ENCODE measurements at places on chromosomes 6 and 20.

DNA sequence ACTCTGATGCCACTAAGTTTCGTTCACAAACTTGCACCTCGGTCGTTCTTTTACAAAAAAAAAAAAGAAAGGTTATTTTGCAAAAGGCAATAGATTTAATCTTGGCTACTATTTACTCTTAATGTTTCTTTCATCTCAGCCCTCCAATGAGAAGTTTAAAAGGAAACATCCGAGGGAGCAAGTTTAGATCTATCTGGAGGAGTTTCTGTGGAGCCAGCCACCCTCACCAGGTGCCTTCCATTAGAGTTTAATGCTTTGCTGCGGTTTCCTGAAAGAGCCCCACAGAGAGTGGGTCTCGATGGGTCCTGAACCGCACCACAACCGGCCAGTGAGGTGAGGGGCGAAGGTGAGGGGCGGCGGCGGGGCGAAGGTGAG is 632 bp downstream of the PRKN start:
- DNase-seq = no peak

DNA sequence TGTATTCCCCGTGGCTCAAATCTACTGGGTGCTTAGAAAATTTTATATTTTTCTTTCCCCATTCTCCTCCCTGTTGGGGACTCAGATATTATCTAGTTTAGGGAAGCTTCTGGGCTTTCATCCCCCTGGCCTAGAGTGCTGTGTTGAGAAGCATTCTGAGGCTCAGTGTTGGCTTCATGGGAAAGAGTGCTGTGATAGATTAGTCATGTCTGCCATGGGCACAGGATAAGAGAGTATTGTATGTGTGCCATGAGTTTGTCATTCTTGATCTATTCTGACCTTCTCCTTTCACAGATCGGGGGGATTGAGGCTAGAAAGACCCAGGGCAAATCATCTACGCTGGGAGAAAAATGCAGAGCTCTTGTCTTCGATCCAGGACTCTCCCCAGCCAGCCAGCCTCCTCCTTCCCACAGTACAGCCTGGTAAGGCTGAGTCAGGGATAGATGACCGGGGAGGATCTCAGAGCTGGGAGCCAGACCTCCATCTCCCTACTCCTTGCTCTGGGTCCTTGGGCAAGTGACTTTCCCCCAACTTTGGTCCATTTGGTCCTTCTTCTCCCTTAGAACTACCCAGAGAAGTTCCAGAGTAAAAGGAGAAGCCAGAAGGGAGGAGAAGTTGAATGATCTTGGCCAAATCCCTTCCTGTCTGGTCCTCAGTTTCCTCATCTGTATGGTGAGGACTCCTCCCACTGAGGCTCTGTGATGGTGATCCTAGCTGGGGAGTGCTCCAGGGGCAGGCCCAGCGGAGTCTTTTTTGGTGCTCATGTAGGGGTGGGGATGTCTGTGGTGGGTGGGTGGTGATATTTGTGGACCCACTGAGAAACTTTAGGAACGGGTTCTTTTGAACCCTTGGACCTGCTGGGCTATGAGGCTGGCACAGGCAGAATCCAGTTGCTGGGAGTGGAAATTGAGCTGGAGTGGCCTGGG is 5.0 kb downstream of the SRC start:
- no peak for DNase-seq

DNA sequence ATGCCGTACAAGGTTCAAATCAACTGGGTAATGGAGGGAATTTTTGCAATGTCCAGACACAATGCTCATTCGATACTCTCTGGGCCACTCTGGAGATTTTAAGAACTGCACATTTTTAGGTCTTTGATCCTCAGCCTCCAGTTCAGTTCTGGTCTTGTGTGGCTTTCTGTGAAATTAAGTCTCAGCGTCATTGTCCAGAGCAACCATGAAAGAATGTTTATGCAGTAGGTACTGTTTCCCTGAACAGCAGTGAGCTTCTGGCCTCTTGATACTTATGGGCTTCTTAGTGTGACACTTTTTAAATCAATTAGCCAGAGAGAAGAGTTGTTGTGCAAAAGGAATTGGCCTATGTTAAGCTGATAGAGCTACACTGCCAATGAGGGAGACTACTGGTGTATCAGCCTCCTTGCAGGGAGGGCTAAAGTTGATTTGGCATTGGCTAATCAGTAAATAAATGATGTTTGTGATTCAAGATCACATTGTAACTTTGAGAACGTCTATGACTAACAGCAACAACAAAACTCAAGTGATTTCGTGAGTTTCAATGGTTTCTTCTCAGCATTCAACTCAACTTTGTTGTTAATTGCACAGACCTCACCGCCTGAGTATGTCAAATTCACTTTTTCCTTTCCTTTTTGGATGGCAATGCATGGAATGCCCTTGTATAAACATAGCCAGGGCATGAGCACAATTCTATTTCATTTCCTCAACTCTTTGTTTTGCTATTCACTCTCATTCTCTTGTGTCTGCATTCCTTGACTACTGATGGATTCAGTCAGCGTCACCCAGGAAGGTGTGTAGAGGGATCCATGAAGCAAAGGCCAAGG is 85.1 kb downstream of the GJA1 start:
- no peak for DNase-seq

- DNase-seq = no peak
Observed at GRCh38 chr6:144006736-144007477, 1.2 kb downstream of the PLAGL1 start.

DNA sequence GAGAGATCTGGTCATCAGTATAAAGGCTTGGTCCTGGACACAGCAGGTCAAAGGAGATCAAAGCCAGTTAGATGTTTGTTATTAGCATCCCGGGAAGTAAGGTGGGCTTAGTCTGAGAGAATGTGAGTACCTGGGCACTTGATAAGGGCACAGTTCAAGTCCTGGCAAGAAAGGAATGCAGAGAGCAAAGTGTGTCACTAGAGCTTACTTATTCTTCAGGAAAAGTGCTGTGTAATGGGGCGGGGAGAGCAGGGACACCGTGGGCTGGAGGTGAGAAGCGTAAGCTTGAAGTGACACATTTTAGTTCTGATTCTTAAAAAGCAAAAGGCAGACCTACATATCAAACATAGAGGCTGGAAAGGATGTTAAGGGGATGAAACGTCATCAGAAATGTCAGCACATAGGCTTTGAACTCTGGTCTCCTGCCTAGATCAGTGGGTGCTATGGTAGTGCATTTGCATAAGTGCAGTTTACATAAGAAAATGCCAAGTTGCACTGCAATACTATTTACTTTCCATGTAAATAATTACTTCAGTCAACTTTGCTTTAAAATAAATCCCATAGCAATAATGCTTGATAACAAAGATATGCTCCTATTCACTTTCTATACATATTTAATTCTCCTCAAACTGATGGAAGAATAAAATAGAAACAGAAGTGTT is 2.6 kb downstream of the SAMD5 start:
- DNase-seq = no peak

- no peak for DNase-seq
Observed at GRCh38 chr20:48826069-48826468, 1.7 kb downstream of the PREX1 start.

GRCh38 chr6:147142684-147143245 is 61.5 kb upstream of the STXBP5 start:
- no peak for DNase-seq

- DNase-seq = no peak
Observed at GRCh38 chr6:103122766-103123601, 1729.5 kb downstream of the GRIK2 start.

- no peak for DNase-seq
Observed at GRCh38 chr6:97677626-97678025, 394.6 kb upstream of the MMS22L start.

DNA sequence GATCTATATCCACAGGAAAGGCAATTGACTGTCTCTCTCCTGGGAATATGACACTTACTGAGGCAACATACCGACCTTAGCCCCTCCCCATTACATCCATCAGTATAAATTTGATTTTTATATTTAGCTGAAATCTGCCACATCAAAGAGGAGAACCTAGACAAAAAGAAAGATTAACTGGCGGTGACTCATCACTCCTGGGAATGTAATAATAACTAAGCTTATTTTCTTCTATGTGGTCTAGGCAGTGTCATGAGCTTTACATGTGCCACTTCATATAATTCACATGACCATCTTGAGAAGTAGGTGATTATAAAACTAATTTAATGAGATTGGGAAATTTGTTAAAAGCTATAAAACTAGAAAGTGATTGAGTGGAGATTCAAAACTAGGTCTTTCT is 520.0 kb upstream of the HS3ST5 start:
- DNase-seq = no peak

GRCh38 chr6:144248476-144249301 is 36.4 kb upstream of the UTRN start:
- DNase-seq = no peak

DNA sequence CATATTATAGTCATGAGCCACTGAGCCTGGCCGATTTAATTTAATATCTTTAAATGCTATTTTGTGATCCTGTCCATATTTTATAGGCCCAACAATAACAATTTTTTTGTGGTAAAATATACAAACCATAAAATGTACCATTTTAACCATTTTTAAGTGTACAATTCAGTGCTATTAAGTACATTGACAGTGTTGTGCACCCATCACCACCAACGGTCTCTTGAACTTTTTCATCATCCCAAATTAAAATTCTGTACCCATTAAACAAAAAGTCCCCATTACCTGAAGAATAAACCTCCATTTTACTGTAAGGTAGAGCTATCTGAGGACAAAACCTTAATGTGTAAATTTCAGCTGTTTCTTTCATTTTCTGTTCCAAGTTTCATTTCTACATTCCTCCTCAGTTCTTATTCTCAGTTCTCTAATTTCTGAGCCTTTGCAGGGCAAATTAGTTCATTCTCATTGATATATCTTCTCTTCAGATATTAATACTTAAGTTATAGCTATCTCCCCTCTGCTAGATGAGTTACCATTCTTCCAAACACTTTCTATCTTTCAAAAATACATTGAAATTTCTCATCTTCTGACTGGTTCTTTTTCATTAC is 10.3 kb downstream of the MTO1 start:
- no peak for DNase-seq

GRCh38 chr20:32526541-32526940 is 58.6 kb downstream of the NOL4L start:
- DNase-seq = no peak

- DNase-seq = no peak
Observed at GRCh38 chr6:81832304-81832703, 79.8 kb upstream of the TENT5A start.

DNA sequence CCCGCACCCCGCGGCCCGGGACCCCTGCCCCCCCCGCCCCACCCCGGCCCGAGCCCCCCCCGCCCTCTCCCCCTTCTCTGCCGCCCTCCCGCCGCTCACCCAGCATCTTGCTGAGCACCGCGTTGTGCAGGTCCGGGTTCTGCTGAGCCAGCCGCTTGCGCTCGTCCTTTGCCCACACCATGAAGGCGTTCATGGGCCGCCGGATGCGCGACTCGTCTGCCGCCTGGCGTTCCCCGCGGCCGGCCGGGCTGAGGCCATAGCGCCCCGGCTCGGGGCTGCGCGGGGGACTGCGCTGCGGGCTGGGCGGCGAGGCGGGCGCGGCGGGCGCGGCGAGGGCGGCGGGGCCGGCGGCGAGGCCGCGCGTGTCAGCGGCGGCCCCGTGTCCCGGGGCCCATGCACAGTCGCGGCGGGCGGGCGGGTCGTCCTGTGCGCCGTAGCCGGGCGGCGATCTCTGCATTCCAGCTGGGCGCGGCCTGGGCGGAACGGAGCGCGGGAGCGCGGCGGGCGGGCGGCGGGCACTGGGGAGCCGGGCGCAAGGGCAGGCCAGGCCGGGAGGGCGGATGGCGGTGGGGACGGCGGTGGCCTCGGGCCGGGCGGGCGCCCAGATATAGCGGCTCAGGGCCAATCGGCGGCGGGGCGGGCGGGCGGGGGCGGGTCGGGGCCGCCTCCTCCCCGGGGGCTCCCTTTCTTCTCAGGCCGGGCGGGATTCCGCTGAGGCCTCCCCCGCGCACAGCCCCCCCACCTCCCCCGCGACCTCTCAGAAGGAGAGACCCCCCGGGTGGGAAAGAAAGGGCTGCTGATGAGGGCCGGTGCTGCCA is at the start of gene SOX18:
TSS of gene SOX18 (minus strand) at position 580 of the 818 bp plus-strand sequence. CDS start at position 457, 123 bp downstream.
- DNase-seq = no peak

DNA sequence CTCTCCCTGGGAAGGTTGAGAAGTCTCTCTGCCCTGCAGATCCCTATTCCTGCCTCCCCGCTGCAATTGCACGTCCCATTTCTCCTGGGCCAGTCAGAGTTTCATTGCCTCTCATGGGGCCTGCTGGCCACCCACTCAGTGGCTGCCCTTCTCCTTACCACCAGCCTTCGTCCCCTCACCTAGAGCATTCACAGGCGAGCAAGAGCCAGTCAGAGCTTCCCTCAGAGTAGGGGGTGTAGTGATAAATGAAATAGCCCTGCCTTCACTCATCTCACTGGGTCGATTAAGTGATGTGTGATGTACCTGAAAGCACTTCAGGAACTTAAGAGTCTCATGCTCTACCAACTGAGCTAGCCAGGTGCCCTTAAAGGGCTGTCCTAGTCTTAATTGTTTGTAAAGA is 52.0 kb upstream of the FANCE start:
- no peak for DNase-seq

- no peak for DNase-seq
Observed at GRCh38 chr6:87095087-87095509, at the start of gene CGA. TSS of gene CGA (minus strand) at chr6:87095106. CDS start at chr6:87088200, 6,906 bp downstream.

GRCh38 chr6:138803331-138803730 is 7.4 kb downstream of the ECT2L start:
- no peak for DNase-seq

DNA sequence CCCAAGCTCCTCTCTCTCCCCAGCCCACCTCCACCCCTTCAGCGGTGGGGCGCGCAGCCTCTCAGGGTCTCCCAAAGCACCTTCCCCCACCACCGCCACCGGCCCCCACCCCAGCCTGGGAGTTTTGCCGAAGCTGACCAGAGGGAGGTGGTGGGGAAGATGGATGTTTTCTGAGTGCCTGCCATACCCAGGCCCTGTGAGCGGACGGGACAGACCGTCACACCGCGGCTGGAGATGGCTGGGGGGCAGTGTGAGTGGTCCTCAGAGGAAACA is 5.7 kb downstream of the C20orf204 start:
- DNase-seq = no peak

GRCh38 chr6:35358086-35358485 is 15.7 kb downstream of the PPARD start:
- no peak for DNase-seq

DNA sequence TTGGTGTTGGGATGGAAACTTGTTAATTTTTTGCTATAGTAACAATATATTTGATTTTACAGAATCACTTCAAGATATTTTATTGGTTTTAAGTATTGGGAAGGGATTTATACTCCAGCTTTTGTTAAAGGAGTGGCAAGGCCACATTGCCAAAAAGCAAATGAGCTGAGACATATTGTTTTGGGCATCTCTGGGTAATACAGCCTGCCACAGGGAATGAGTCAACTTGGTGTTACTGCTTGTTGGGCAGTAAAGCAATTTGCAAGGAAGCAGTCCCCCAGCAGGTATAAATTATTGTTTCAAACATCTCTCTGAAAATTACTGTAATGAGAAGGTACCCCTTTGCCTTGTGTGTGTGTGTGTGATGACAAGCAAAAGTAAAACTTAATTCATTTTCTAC is 868.3 kb upstream of the FLRT3 start:
- DNase-seq = no peak

DNA sequence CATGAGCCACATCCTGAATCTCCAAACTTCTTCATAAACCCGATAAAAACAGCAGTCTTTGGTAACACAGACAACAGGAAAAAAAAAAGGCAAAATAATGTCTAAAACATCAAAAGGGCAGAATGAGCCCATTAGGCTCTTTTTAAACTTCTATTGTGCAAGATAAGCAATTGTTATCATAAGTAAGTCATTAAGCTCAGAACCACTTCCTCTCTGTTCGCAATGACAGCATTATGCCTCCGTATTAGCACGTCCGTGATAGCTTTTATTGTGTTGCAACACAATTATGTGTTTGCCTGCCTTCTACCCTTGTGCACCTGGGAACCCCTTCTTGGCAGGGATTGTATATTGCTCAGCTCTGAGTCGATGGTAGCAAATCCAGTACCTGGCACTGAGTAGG is 147.1 kb downstream of the LRFN2 start:
- no peak for DNase-seq
